Naive thymus-derived CD4-positive, alpha-beta T cell (primary cell): ENCODE measurements at places on chromosomes 11 and 22. TPM values are rescaled to one million over a fixed set of nuclear protein-coding genes. Genes with fewer than 3 reads are reported as not detected.

Gene CASP5
- 0.45 TPM for total RNA-seq

DNA sequence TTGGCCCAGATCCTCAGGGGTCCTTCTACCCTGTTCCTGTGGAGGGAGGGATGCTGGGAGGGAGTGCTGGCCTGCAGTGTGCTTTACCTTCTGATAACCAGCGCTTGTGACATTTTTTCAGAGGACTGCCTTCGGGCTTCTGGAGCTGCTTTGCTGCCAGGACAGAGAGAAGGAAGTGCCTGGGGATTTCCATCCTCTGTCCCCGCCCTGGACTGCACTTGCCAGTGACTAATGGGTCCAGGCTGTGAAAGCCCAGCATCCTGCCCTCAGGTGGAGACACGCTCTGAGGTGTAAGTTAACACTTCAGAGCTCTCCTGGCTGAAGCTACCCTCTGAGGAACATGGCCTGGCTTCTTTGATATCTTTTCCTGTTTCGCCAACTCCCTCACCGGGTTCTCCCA lies 158.7 kb upstream of the SYT13 start:
- no peaks in the 10 kb centered on the region for H3K4me1 ChIP-seq
- no peak overlapping the region for H3K27ac ChIP-seq
- H3K36me3 ChIP-seq: no peaks in the 10 kb centered on the region
- H3K4me3 ChIP-seq: no peak overlapping the region
- no peak for DNase-seq

DNA sequence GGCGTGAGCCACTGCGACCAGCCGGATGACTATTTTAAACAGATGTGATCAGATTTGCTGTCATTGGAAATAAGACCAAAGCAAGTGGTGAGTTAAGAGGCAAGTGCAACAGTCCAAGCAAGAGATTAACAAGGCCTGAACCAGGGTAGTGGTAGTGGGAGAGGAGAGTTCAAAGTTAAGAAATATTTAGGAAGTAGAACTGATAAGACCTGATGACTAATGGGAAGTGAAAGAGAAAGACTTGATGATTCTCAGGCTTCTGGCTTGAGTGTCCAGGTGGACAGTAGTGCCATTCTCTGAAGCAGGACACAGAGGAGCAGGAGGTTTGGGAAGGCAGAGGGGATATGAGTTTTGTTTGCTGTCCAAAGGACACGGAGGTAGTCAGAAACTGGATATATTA lies 7.2 kb downstream of the NDUFC2 start:
- peaks cover 16% of the 10 kb centered on the region for H3K4me1 ChIP-seq
- no peak for DNase-seq
- H3K27ac ChIP-seq: no peak overlapping the region
- no peaks in the 10 kb centered on the region for H3K36me3 ChIP-seq
- H3K27me3 ChIP-seq: no peaks in the 10 kb centered on the region

DNA sequence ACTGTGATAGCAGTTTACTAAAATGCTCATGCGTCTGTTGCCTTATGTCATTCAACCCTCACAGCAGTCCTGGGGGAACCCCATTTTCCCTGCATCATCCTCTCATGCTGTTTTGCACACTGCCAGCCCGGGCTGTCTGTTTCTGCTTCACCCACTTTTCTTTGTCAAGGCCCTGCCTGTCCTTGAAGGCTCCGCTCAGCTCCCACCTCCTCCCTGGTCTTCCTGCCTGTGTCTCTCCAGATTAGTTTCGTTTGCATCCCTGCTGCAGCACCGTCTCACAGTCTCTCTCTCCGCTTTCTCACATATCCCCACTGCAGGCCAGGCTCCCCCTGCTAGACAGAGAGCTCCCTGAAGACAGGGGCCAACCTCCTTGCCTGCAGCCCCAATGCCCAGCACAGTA lies 29.9 kb downstream of the SERPINH1 start:
- no peak for DNase-seq
- H3K27ac ChIP-seq: no peak overlapping the region
- peaks cover 4% of the 10 kb centered on the region for H3K4me1 ChIP-seq

DNA sequence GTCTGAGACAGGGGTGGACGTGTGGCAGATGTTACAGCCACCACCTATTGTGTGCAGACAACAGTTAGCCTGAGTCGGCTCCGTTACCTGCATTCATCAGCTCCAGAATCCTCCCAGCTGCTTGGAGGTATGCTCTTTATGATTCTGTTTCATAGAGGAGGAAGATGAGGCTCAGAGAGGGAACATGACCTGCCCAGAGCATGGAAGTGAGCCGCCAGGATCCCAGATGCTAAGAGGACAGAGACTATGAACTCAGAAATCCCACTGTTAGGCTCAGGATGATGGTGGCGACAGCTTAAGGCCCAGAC lies 1.5 kb downstream of the EMID1 start:
- no peaks in the 10 kb centered on the region for H3K36me3 ChIP-seq
- H3K4me3 ChIP-seq: no peak overlapping the region
- peaks cover 3% of the 10 kb centered on the region for H3K27me3 ChIP-seq
- H3K27ac ChIP-seq: no peak overlapping the region
- peaks cover 4% of the 10 kb centered on the region for H3K4me1 ChIP-seq

- DNase-seq: no peak
- no peaks in the 10 kb centered on the region for H3K27me3 ChIP-seq
- peaks cover under 1% of the 10 kb centered on the region for H3K36me3 ChIP-seq
- H3K4me3 ChIP-seq: no peak overlapping the region
- H3K4me1 ChIP-seq: peaks cover 53% of the 10 kb centered on the region
- no peak overlapping the region for H3K27ac ChIP-seq
Observed at GRCh38 chr11:67347964-67348749, 5.2 kb downstream of the POLD4 start.
